Anterior cingulate cortex (tissue), 58 donors: ENCODE measurements at places on chromosomes 7 and 10.

DNA sequence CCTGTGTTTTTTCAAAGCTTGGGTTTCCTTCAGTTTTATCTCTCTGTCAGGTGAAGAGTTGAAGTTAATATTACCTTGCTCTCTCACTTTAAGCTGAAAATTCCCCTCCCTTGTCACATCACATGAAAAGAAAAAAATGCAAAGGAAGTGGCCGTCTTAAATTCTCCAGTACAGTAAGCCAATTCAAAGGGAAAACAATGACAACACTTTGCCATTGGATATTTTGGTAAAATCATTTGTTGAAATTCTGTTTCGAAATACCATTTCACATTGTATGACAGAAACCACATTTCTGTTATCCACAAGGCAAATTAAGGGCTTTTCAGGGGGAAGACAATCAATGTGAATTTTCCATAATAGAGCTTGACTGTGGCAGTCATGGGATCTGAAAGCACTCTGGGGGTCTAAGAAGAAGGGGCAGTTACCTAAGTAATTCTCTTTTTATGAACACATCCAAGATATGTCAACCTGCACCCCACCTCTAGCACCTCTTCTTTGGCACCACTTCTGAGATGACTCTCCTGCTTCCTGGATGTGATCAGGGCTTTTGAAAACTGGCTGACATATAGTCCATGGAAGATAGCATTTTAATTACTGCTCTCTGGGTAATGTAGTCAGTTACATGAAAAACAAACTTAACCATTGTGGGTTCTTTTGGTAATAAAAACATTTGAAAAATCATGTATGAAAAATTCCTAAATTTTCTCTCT, 63.8 kb downstream of the ENTPD1 start:
- no peak for DNase-seq

GRCh38 chr7:81590131-81590530, 179.7 kb downstream of the HGF start:
- DNase-seq, result no peak

- no peak for DNase-seq
Observed at GRCh38 chr10:25078658-25079431, 62.4 kb downstream of the THNSL1 start.

- DNase-seq, result no peak
Observed at GRCh38 chr10:43903451-43903850, 254.8 kb upstream of the ZNF32 start.

GRCh38 chr10:43187213-43187612, 49.0 kb downstream of the CSGALNACT2 start:
- DNase-seq, result no peak

GRCh38 chr10:60258429-60258797, 131.3 kb downstream of the ANK3 start:
- DNase-seq, result no peak

- DNase-seq, result no peak
Observed at GRCh38 chr7:127628445-127628844, 10.5 kb upstream of the PAX4 start.

GRCh38 chr7:77327067-77327931, 88.8 kb downstream of the GSAP start:
- no peak for DNase-seq

- no peak for DNase-seq
Observed at GRCh38 chr10:101829561-101830315, 11.5 kb upstream of the OGA start.

DNA sequence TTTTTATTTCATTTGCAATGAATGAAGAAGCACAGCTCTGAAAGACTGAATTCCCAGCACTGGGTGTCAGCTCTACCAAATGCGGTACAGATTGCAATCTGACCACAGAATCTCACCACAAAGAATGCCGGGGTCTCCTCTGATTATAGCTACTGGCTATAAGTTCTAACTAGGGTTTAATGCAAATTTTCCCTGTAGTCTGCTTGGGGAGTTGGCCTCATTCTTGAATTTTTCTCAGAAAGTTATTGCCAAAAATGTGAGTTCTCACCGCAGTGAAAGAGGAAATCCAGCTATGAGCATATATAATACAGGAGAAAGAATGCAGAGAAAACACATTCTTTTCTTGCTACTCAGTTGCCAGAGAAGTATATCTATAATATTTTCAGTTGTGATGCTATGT, 1255.7 kb upstream of the LRRTM3 start:
- no peak for DNase-seq

DNA sequence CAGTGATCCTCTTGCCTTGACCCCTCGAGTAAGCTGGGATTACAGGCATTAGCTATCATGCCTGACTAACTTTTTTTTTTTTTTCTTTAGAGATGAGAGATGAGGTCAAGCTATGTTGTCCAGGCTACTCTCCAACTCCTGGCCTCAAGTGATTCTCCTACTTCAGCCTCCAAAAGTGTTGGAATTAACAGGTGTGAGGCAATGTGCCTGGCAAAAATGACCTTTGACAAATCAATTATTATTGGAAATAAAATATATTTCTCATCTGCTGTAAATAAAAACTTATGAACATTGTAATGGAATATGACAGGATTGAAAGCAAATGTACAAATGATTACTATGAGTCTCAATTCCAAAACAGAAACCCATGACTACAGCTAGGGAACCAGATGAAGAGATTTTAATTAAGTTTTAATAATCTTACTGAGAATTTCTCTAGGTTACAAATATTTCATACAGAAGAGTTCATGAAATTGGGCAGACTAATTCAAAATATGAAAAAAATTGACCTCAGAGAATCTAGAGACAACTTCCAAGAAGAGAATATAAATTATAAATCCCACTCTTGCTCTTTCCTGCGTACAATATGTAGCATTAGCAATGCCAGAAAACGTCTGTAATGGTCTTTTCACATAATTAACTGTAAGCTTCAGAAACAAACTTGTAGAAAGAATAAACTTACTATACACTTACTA, 414.7 kb downstream of the DGKB start:
- no peak for DNase-seq

DNA sequence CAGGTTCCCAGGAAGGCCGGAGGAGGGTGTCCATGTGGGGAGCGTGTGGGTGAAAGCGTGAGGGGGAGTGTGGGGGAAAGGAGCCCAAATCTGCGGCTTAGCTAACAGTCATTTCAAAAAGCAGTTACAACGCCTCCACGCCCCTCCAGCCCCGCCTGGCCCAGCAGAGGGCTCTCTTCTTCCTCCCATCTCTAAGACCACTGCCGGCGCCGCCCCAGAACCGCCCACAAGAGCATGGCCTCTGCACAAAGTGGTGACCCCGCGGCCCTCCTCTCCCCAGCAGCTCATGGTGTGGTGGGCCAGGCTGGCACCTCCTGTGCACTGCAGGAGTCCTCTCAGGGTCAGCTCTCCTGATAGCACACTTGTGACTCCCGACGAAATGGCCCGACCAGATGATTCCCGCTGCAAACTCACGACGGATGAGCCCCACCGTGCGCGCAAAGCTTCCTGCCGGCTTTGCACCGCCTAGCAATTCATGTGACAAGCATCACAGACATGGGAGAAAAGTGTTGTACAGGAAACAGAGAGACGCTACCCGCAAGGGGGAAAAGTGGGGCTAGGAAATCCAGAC, 12.4 kb upstream of the HUS1 start:
- DNase-seq, result peak; percentile 70

DNA sequence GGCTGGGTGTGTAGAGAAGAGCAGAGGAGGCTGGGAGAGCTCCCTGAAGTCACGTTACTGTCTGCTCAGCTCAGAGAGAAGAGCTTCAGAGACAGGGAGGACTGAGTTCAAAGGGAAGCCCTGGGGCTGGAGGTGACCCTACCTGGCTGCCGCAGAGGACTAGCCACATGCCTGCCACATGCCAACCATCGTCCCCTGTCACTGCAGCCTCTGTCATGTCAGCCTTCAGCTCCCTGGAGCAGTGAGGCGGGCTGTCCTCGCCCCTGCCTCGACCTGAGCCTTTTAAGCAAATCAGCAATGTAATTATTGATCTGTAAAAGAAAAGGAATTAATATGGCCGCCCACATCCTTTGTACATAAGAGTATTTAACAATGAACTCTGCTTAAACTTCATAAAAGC, 89.3 kb upstream of the RET start:
- no peak for DNase-seq

- DNase-seq, result no peak
Observed at GRCh38 chr7:135661311-135662122, 797 bp upstream of the STMP1 start.

DNA sequence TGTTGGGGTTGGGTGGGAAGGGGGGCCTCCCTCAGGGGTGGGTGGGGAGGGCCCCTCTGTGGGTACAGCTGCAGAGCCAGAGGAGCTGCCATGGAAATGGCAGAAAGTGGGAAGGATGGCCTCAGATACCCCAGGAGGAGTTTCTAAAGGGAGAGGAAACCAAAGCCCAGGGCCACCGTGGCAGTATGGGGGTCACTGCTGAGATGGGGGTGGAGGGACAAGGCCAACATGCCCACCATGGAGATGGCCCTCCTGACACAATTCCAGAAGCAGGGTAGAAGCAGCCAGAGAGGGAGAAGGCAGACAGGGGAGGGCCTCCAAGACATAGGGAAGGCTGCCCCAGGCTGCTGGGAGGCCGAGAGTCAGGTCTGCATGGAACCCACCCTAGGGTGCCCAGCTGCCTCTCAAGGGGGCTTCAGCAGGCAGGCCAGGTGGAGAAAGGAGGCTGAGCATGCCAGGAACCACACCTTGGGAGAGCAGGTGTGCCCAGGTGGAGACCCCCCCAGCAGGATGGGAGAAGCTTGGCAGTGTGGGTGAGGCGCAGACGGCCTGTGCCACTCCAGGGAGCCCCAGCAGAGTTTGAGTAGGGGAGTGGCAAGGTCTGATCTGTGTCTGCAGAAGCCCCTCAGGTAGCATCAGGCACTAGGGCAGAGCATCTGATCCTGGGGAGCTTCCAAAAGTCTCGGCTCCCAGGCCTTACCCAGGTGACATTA, 146.8 kb downstream of the ARHGAP22 start:
- DNase-seq, result no peak

DNA sequence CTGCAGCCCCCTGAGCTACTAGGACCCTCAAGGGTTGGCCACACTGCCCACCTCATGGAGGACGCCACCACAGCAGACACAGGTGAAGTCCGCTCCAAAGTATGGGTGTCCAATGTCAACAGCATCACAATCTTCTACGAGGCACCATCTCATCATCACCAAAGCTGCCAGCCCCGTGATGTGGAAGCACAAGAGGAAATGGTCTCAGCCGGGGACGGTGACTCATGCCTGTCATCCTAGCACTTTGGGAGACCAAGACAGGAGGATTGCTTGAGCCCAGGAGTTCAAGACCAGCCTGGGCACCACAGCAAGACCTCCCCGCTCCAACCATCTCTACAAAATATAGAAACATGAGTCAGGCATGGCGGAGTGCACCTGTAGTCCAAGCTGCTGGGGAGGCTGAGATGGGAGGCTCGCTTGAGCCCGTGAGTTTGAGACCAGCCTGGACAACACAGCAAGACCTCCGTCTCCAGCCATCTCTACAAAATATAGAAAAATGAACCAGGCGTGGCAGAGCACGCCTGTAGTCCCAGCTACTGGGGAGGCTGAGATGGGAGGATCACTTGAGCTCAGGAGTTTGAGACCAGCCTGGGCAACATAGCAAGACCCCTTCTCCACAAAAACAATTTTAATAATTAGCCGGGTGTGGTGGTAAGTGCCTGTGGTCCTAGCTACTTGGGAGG, 48.8 kb upstream of the MYL10 start:
- no peak for DNase-seq

DNA sequence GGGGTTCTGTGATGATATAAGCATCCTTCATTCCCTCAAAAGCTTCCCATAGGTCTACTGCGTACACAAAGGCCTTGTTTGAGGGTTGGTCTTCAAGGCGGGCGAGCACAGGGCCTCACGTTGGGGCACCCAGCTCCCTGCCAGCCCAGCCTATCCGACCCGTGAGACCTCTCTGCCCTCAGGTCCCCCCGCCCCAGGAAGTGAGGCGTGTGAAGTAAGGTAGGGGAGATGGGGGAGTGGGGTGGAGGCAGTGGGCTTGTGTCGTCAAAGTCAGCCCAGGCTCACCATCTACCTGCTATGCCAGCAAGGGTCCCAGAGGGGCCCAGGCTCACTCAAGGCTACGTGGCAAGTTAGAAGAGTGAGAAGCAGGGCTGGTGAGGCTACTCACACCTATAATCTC, 47.6 kb upstream of the ELFN1 start:
- DNase-seq, result no peak

- DNase-seq, result no peak
Observed at GRCh38 chr10:93819520-93819919, 61.8 kb downstream of the LGI1 start.
